ENCODE measurements at places on chromosomes 12 and 14.
A peak's percentile ranks its signal among the peaks of the same experiment; 100 is the strongest.

DNA sequence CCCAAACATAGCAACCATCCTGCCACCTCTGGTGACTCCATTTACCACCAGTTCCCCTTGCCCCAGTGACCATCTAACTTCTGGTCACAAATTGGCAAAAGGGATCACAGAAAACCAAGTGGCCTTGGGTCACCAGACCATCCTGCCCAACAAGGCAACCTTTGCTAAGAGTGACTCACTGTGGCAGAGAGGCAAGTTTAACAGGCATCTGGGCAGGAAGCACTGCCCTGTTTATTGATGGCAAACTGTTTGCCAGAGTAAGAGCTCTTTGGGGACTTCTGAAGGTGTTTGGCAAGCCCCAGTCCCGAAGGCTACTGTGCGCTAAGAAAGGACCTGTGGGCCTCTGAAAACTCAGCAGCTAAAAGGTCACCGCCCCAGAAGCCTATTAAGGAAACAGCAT lies 28.2 kb upstream of the TMEM233 start:
- DNase-seq = no peak

- DNase-seq = no peak
Observed at GRCh38 chr14:39847852-39848251, 415.6 kb upstream of the FBXO33 start.

DNA sequence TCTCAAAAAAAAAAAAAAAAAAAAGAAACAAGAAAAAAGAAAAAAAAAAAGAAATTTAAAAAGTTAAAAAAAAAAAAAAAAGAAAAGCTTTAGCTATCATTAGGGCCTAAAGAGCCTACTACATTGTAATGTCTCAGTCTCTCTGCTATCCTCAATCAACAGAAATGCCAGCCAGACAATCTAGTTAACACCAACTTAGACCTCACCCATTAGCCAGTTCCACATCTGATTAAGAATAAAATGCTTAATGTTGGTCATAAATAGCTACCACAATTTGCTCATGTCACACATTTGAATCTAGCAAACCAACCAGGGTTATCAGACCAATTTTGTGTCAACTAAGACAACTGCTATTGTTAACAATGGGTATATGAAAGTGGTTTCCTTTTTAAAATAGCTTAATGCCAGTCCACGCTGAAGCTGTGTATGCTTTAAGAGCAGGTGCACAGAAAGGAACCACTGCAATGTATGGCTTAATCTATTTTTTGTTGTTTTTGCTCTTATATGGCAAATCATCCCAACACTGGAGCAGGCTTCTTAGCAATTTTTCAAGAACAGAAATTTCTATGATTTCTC lies 45.5 kb upstream of the SELPLG start:
- DNase-seq = no peak

DNA sequence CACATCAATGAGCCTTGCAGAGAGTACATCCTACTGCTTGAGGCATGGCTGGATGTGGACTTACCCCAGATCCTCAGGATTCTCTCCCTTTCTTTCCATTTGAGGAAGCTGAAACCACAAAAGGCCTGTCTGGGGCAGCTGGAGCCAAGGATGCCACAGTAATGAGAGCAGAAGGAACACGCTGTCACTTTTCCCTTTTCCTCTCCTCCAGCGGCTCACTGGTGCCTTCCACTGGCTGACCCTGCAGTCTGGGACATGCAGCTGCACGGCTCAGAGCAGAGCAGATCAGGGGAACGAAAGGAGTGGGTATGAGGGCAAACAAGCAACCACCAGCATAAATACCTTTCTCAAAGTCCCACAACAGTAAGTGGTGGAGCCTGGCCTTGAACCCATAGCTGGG lies 78.2 kb downstream of the GAS2L3 start:
- DNase-seq = no peak

GRCh38 chr14:64438181-64438841 lies 27.0 kb upstream of the AKAP5 start:
- DNase-seq = no peak

DNA sequence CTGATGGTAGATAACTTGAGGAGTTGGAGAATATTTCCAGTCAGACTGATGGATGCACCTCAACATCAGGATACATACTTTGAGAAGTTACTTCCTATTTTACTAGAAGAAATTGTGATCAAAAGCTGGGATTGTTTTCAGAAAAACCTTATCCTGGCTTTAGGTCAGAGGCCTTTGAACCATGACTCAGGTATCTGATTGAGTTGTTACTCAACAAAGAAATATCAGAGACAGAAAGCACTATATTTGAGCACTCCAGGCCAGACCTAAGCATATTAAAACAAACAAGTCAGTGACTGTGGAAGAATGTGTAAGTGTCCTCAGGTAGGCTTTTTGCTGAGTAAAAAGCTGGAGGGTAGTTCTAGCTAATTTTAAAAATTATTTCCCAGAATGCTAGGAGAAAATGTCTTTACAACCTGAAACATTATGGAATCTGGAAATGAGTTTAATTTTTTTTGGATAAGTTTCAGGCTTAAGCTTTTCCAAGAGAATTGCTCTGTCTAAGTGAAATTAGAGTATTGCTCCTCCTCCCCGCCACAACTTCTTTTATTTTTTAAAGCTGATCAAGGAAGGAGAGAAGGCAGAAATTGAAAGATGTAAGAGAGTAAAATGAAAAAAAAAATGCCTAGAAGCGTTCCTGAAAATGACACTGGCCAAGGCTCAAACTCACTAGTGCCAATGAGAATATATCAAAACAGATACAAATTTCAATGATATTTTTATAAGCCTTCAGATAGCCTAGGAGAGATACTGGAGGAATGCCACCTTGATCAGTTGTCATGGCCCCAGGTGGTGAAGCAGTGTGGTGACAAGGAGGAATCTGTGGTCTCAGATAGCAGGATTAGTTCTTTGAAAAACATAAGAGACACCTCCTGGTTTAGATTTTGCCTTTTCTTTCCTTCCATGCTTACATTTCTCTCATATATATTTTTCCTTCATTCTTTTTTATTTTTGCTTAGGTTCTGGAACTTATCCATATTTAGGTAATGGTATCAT lies 790.3 kb downstream of the TMTC2 start:
- no peak for DNase-seq

GRCh38 chr14:70567791-70568190 lies 32.7 kb downstream of the MED6 start:
- no peak for DNase-seq

- no peak for DNase-seq
Observed at GRCh38 chr14:38880643-38881524, 222.2 kb downstream of the SEC23A start.

DNA sequence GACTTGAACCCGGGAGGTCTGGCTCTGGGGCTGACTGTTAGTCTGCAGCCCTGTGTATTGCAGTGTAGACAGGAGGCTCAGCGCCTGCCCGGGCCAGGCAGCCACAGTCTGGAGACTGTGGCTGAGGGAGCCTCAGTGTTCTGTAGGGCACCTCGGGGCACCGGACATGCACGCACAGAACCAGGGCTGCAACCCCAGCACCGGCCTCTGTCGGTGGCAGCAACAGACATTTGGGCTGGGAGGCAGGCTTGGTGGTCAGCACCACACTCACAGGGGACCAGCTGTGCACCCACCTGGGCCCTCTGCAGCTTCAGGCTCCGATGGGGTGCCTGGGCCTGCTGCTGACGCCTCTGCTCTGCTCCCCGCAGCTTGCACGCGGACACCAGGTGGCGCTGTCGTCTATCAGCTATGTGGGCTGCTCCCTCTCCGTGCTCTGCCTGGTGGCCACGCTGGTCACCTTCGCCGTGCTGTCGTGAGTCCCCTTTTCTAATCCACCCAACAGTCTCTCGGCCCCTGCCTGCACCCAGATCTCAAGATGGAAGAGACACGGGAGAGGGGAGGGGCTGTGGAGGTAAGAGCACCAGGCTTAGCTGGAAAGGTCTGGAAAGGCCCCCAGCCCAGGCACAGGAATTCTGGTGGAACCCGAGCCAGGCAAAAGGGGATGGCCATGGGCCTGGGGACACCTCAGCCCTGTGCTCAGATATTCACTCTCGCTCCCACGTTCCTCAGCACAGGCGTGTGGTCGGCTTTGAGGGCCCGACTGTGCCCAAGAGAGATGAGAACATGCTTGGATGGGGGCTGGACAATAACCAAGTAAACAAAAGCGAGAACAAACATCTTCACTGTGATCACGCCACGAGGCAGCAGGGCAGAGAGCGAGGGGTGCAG lies 151.0 kb downstream of the ADGRD1 start:
- DNase-seq = peak; percentile 76

DNA sequence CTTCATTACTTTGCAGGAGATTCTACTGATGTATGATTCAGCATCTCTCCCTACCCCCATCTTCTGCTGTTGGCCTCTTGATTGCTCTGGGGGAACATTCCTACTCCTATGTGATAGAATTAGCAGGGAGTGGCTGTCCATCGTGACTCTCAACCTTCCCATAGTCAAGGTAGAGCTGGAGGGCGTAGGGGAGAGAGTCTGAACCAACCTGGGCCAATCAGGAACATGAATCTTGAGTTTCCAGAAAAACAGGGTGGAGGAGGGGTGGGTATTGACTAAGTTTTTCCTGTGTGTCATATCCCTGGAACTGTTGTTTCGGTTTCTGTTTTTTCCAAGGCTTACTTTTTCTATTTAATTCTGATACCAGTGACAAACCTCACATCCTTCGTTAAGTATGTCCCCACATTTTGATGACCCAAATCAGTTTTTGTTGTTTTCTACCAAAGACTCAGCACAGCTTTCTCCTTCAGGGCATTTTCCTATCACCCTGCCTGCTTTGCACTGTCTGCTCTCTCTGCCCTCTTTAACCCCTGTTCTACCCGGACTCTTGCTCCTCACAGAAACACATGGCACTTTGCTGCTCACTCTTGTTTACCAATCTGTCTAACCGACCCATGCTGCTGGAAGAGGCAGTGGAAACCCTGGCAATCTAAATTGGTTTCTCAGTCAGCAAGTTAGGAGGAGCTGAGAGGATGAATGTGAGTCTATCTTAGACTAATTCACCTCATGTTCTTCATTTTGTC lies 1428.3 kb downstream of the AACS start:
- DNase-seq = no peak

DNA sequence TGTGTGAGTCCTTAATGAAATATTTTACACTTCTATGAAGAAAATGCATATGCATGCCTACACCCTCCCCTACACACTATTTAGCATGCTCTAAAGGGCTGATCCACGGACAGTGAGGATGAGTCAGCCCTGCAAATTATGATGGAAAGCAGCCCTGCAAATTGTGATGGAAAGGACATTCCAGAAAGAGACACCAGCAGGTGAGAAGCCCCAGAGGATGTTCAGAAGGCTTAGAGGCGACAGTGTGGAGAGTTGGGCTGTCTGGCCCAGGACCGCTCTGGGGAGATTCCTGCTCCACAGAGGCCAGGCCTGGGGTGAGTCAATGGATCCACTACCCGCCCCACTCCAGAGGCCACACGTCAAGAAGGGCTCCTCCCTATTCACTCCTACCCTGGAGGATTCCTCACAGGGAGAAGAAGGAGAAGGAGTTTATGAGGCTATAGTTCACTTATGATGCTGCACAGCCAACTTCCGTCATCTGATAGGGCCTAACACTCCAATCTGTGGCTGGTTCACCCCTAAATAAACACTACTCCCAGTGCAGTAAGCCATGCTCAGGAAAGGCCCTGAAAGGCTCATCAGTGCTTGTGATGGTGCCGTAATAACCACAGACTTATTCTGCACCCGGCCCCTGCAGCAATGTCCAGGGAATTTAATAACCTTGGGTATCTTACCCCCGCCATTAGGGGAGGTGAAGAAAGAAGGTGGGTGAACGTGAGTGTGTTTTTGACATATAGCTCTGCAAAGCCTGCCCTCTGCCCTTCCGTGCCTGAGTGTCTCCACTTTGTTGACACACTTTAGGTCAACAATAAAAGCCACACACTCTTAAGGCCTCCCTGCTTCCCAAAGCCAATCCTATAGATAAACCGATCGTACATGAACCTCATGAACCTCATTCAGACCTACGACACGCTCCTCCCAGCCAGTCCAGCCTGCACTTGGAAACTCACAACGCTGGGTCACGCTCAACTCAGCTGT lies 46.4 kb downstream of the CLMN start:
- no peak for DNase-seq

All from stimulated activated CD8-positive, alpha-beta memory T cell treated with anti-CD3 and anti-CD28 coated beads, Interleukin-15, amount 100 ng/mL, for 24 hours (primary cell).